ENCODE measurements at places on chromosomes 16 and 17.

GRCh38 chr16:19283637-19284036 lies 1.9 kb upstream of the CLEC19A start:
- no peak for DNase-seq

GRCh38 chr16:86791287-86792035 lies 213.1 kb downstream of the FOXL1 start:
- DNase-seq = no peak

DNA sequence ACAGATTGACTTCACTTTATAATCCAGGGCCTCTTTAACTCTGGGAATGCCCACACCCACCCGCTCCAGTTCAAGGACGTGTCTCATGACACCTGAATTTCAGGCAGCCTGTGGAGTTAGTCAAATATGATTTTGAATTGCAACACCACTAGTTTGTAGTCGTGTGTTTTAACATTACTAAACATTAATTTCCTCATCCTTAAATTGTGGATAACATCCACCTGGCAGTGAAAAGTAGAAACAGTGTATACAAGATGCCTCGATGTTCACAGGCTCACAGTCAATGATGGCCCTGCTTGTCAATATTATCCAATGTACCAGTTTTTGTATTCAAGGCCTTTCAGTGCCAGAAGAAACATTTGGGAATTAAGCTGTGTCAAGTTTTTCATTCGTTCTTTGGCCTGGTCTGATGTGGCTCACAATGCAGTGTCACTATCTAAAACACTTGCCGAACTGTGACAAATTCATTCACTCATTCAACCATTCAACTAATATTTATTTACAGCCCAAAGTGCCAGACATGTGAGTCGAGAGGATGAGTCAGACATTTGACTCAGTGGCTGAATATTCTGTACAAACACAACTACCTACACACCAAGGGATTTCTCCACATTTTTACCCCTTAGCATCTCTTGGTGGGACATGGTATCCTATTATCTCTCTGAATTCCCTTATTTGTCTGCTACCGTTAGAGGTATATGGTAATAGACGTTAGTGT lies 1.4 kb downstream of the MEIOB start:
- no peak for DNase-seq

GRCh38 chr16:11639925-11640899 lies 28.0 kb upstream of the SNN start:
- peak; percentile 48 for DNase-seq

DNA sequence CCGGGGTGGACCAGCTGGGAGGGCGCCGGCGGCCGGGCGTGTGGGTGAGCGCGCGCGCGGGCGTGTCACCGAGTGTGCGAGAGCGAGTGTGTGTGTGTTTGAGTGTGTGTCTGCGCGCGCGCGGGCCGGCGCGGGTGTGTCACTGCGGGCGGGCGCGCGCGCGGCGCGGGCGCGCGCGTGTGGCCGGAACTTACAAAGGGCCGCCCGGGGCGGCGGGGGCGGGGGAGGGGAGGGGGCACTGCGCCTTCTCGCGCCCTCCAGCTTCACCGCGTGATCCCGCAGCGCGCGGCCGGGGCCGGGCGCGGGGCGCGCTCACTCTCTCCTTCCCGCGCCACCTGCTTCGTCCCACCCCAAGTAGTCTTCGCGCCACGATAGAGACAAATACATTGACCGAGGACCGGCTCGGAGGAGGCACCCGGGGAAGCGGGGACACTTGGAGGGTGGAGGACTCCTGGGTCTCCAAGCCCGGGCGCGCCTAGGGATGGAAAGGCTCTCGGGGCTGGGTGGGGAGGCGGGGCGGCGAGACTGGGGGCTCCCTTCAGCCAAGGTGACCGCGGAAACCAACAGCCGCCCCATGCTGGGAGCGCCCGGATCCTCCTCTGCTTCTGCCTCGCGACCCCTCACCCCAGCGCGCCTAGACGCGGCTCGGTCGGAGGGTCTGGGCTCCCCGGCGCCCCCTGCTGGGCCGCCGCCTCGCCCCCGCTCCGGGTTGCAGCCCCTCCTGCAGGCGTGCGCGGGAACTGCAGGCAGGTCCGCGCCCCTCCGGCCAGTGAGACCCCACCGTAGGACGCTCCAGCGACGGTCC lies at the start of gene SRCIN1:
TSS of gene SRCIN1 (minus strand) at position 112 of the 805 bp plus-strand sequence. CDS start 247 bp downstream, outside the sequence.
- peak; percentile 72 for DNase-seq

DNA sequence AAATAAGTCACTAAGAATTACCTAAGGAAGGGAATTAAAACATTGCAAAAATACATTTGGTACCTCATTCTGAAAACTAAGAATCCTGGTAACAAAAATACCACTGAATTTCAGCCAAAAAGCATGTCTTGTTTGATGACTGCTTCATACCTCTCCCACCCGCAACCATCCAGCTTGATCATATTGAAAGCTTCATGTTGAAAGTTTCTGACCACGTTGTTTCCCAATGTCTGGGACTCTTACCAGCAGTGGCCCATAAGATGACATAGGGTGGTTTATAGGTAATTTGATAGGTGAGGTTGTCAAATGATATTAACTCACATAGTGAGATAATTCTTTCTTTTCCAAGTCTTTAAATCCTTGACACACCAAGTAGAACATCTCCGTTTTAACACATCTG lies 139.3 kb downstream of the CDH11 start:
- no peak for DNase-seq

DNA sequence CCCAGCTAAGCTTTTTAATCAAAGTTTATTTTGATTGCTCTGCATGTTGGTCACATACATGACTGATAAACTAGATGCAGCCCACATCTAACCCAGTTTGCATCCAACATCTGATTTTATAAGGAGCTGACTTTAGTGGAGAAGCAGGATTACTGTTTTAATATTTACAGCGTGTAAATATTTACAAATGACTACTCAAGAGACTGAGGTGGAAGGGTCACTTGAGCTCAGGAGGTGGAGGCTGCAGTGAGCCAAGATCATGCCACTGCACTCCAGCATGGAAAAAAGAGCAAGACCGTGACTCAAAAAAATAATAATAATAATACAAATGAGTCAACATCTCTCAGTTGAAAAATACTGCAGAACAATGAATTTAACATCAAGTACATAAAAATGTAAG lies 50.8 kb downstream of the PARN start:
- DNase-seq = no peak

DNA sequence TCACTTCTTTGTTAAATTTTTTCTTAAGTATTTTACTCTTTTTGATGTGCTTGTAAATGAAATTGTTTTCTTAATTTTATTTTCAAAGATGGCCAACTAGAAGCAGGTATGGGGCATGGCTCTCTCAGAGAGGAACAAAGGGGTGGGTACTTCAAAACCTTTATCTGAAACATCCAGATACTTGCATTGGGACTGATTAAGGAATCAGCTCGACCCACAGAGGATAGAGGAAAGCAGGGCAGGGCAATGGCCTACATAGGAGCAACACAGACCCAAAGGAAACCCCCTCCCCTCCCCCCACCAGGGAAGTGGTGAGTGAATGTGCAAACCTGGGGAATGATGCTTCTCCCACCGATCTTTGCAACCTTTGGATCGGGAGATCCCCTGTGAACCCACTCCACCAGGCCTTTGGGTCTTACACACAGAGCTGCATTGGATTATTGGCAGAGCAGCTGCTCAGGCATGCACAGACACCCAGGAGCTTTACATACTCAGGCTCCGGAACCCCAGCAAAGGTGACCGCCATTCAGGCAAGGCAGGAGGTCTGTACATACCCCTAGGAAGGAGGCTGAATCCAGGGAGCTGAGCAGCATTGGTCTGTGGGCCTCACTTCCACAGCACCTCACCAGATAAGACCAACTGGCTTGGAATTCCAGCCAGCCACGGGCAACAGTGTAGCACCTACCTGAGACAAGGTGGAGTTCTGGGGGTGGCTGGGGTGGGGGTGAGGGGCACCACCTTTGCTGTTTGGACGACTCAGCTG lies 3.0 kb upstream of the CCR7 start:
- no peak for DNase-seq

DNA sequence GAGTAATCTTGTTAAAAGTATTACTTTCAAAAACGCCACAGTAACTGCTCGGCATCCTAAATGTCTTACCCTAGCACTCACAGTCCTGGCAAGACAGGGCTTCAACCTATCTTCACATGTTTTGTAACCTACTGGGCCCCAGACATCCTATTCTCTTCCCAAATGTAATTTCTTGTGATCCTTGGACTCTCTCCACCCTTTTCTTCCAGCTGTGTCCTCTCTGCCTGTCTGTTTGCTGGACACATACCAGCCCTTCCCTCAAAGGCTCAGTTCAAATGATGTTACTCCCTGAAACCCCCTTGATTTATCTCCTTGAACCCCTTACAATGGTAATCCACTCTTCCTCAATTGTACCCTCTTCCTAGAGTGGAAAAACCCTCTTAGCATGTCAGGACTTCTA lies 60.1 kb upstream of the CNEP1R1 start:
- no peak for DNase-seq

- peak; percentile 39 for DNase-seq
These were observed 44.4 kb upstream of the MED13 start for GRCh38 chr17:62109378-62109902.

GRCh38 chr16:63066552-63066951 lies 1030.3 kb upstream of the CDH8 start:
- no peak for DNase-seq

DNA sequence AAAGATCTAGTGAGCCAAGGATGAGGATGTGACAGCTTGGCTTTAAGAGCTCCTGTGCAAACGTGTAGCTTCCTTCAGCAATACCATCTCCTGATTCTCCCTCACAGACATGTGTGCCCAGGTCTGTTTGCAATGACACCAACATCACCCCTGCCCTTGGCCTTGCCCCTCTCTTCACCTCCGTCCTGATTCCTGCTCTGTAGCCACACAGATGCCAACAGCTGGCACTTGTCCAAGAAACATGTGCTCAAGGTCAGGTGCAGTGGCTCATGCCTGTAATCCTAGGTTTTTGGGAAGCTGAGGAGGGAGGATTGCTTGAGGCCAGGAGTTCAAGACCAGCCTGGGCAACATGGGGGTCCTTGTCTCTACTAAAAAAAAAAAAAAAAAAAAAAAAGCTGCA lies 103.8 kb upstream of the CRHR1 start:
- no peak for DNase-seq

DNA sequence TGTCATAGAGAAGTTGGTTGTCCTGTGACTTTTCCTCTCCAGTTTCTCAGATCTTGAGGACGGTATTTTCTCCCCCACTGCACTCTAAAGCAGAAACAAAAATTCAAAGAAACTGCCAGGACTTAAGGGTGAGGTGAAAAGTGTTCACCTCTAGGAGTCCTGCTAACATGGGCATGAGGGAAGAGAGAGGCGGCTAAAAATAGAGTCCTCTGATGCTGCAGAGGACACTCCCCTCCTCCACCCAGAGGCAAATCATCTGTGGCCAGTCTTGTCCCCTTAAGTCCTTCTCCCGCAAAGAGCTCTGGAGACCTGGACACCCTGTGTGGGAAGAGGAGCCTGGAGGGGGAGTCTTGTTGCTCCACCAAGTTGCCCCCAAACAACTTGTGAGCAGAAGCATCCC lies 4.7 kb upstream of the DDX19A start:
- DNase-seq = no peak

GRCh38 chr16:4339909-4340308 lies 11.2 kb downstream of the PAM16 start:
- DNase-seq = no peak

DNA sequence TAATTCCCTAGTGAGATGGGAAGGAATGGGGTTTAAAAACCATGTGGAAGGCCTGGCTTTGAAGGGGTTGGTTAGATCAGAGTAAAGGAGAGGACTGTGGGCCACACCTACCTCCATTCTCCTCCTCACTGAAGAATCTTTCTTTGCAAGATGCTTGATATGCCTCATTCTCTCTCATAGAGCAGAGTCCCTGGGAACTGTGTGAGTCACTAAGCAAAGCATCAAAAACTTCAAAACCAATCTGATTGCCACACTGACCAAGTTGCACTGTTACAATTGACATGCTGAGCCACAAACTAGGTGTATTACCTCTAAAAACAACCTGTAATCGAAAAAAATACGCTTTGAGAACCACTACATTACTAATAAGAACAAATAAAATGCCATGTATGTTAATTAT lies 2.0 kb downstream of the TUBD1 start:
- no peak for DNase-seq

DNA sequence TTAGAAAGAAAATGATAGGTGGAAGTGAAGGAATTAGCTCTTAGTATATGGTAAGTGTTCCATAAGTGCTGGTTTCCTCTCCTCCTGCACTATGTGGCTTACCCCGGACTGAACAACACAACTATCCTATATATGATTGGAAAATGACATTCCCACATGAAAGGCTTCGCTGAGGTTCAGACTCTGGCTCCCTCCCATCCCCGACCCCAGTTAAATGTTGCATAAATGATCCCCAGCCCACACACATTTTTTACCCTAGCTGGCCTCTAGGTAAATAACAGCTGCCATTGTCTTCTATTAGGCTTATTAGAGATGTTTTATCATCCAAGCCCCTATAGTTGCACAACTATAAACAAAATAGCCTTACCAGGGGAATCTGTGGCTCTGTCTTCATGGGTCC lies 495.6 kb upstream of the CDH11 start:
- no peak for DNase-seq

DNA sequence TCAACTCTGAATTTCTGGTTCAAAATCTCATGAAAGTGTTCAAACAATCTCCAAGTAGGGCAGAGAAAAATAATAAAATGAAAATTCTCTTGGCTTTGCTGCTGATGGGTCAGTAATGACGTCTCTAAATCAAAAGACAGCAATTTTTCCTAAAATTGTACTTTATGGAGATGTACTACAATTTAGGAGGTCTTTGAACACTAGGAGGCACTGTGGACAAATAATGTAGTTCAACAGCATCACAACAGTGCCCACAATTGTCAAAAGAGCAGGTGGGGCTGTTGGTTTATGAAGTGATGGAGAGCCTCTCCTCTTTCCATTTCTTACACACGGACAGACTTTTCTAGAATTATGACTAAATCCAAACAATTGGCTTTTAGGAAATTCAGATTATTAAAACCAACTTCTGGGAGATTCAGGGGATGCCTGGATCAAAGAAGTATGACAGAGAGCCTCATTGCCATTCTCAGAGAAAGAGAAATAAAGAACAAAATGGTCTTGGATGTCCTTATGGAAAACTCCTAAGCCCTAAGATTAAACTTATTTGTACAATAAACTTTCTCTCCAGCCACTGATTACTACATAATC lies 23.8 kb downstream of the EZH1 start:
- peak; percentile 21 for DNase-seq

DNA sequence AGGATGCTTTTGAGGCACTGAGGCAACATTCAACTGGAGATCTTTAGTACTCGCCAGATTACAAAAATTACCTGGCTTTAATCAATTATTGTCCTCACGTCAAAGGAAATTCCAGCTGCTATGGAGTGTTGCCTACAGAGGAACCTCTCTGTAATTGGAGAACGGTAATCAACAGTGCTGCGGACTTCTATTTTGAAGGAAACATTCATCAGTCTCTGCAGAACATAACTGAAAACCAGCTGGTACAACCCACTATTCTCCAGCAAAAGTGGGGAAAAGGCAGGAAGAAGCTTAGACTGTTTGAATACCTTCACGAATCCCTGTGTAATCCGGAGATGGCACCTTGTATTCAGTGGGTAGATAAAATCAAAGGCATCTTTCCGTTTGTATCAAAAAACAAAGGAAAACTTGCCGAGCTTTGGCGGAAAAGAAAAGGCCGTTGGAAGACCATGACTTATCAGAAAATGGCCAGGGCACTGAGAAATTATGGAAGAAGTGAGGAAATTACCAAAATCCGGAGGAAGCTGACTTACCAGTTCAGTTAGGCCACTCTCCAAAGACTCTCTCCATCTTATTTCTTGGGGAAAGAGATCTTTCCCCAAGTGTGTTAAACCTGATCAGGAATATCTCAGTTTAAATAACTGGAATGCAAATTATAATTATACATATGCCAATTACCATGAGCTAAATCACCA lies 3.0 kb downstream of the SLC35G3 start:
- DNase-seq = no peak

Measured in nephron progenitor cell (in vitro differentiated cells).